ENCODE measurements at places on chromosomes 7 and 10. TPM values are rescaled to one million over a fixed set of nuclear protein-coding genes. Genes with fewer than 3 reads are reported as not detected.

Gene FAM221A
- 3.5 TPM for total RNA-seq

Gene PDK4
- not detected for total RNA-seq

Gene NEURL1
- 1.1 TPM for total RNA-seq

Gene DGKI
- total RNA-seq, result not detected

Gene TMEM168
- total RNA-seq, result 13.1 TPM

Gene NOC3L
- total RNA-seq, result 16.1 TPM

Gene IL15RA
- 17.7 TPM for total RNA-seq

Gene GPR158
- total RNA-seq, result not detected

Gene MUC3A
- total RNA-seq, result not detected

Gene ZNF248
- 5.7 TPM for total RNA-seq

Gene HOXA4
- total RNA-seq, result not detected

Measured in CD4-positive, CD25-positive, alpha-beta regulatory T cell (primary cell).